ENCODE measurements at places on chromosomes 1 and 21. TPM values are rescaled to one million over a fixed set of nuclear protein-coding genes. Genes with fewer than 3 reads are reported as not detected.

HENMT1 gene
- 26.1 TPM for total RNA-seq

PPIAL4G gene
- total RNA-seq: not detected

LCE2C gene
- total RNA-seq: not detected

FASLG gene
- 12.5 TPM for total RNA-seq

EFNA1 gene
- 0.49 TPM for total RNA-seq

OR2L3 gene
- not detected for total RNA-seq

ERRFI1 gene
- 1.2 TPM for total RNA-seq

GBP2 gene
- 153 TPM for total RNA-seq

KRTAP27-1 gene
- total RNA-seq: not detected

UBL4B gene
- not detected for total RNA-seq

PATJ gene
- 6.8 TPM for total RNA-seq

GBP5 gene
- 186 TPM for total RNA-seq

ZNF436 gene
- total RNA-seq: 3.7 TPM

OR2T11 gene
- not detected for total RNA-seq

RGSL1 gene
- not detected for total RNA-seq

TCEA3 gene
- total RNA-seq: 7.4 TPM

PGBD5 gene
- not detected for total RNA-seq

LPAR3 gene
- total RNA-seq: 1.4 TPM

CYB5RL gene
- 10.6 TPM for total RNA-seq

PRRC2C gene
- total RNA-seq: 256 TPM

RIPPLY3 gene
- total RNA-seq: not detected

KCNJ9 gene
- not detected for total RNA-seq

SPRR5 gene
- total RNA-seq: not detected

GLRX2 gene
- 40.4 TPM for total RNA-seq

TRIM67 gene
- not detected for total RNA-seq

TMPRSS3 gene
- total RNA-seq: 50.7 TPM

HPCAL4 gene
- 1.8 TPM for total RNA-seq

LRRC8D gene
- total RNA-seq: 37.7 TPM

ACTN2 gene
- total RNA-seq: 0.37 TPM

TMPRSS15 gene
- not detected for total RNA-seq

COQ8A gene
- 28.5 TPM for total RNA-seq

AKR7A3 gene
- total RNA-seq: 0.52 TPM

KLHDC7A gene
- total RNA-seq: not detected

STPG1 gene
- 5.9 TPM for total RNA-seq

BSND gene
- not detected for total RNA-seq

CR1L gene
- not detected for total RNA-seq

All from activated naive CD8-positive, alpha-beta T cell treated with anti-CD3 and anti-CD28 coated beads for 36 hours (primary cell).